ENCODE measurements at places on chromosomes 7 and 10.

DNA sequence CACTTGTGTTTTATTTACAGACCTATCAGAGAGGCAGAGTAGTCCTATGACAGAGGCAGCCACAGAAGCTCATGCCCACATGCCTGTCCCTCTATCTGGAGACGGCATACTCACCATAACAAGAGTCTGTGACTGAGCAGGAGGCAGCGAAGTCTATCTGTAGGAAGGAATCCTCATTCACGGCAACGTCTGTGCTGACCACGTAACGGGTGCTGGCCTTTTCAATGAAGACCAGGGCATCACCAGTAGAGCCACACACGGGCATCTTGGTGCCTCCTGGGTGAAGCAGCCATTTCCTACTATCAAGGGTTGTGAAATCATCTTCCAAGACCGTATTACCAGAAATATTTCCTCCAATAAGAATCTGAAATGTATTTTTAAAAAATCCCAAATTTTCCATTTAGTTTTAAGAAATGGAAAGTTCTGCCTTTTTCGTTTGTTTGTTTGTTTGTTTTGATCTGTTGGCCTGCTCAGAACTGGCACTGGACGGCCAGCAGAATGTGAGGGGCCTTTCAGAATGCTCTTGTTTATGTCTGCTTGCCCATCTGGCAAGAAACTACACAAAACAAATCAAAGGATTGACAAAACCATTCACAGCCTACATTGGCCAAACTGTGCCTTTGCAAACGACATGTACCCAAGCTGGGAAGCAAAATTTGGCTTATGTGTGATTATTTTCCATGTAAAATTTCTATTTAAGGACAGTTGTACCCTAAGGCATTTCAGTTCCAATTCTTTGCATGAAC is 93.1 kb upstream of the SLC26A5 start:
- no peak for DNase-seq

DNA sequence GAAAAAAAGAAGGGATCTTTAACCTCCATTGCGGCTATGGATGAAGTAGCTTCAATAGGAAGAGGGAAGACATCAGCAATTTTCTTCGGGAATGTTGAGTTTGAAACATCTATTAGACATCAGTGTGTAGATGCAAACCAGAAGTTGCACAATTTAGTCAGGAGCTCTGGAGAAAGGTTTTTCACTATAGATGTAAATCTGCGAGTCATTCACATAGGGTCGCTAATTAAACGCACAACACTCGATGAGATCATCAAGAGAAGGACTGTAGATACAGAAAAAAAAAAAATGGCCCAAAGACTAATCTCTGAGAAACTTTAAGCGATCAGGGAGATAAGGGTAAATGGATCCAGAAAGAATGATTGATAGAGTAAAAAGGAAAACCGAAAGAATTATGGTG is 61.7 kb upstream of the TES start:
- no peak for DNase-seq

- no peak for DNase-seq
Measured at GRCh38 chr7:131021460-131021859, 287.5 kb upstream of the KLF14 start.

DNA sequence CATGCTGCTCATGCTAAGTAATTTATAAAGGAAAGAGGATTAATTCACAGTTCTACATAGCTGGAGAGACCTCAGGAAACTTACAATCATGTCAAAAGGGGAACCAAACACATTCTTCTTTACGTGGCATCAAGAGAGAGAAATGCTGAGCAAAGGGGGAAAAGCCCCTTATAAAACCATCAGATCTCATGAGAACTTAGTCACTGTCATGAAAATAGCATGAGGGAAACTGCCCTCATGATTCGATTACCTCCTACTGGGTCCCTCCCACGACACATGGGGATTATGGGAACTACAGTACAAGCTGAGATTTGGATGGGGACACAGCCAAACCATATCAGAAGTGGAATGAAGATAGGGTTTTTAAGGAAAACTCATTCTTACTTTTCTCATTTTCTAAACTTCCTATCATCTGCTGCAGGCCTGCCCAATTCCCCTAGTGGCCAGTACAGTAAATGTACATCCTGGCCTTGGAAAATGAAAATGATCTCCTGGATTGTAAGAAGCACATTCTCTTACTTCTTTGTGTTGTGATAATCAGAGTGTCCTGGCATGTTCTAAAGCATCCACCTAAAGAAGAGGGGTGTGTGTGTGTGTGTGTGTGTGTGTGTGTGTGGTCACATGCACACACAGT is 421.5 kb downstream of the LRMDA start:
- no peak for DNase-seq

- DNase-seq, result no peak
Measured at GRCh38 chr7:2755531-2755930, 67.5 kb downstream of the AMZ1 start.

DNA sequence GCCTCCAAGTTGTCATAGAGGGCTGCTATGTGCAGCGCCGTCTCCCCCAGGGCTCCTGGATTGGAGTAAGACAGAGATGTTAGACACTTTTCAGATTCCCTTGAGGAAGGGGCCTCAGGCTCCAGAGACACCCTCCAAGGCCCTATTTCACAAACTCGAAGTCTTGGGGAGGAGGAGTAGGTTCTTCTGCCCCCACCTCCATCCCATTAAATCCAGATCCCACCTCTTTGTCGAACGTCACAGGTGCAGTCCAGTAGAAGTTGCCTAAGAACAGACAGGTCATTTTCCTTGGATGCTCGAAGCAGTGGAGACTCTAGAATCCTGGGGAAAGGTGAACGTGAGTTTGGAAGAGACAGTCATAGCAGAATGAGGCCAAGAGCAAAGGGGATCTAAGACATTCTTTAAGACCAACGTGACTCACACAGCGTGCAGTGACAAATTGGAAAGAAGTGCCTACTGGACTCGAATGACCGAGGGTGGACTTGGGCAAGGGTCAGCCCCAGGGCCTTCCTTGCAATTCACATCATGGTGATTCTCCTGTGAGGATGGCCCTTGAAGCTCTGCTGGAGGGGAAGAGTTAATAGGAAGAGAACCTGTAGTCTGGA is 3.3 kb downstream of the TRPV5 start:
- DNase-seq, result no peak

- no peak for DNase-seq
Measured at GRCh38 chr7:147279964-147280374, 1163.4 kb downstream of the CNTNAP2 start.

- DNase-seq, result no peak
Measured at GRCh38 chr7:113314594-113314993, 196.2 kb upstream of the SMIM30 start.

- DNase-seq, result no peak
Measured at GRCh38 chr10:1049425-1049958, 573 bp upstream of the IDI1 start.

GRCh38 chr10:122331615-122332446 is 42.7 kb upstream of the PLEKHA1 start:
- peak; percentile 78 for DNase-seq

- peak; percentile 86 for DNase-seq
Measured at GRCh38 chr7:2729893-2730716, 42.1 kb downstream of the AMZ1 start.

DNA sequence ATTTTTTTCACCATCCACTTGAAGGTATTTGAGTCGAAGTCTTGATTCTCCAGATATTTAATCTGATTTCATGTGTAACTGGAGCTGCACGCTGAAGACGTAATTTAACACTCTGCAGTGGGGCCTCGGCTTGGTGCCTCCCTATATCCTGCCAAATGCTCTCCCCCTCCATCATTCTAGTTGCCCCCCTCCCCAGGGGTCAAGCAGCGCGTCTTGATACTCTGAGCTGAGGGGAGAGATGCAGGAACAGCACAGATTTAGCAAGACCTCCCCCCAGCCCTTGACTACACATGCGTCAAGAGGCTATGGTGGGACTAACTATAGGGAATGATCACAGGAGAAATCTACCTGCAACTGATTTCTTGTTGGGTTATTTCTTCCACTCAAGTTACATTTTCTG is 85.8 kb downstream of the PRPF18 start:
- DNase-seq, result no peak

DNA sequence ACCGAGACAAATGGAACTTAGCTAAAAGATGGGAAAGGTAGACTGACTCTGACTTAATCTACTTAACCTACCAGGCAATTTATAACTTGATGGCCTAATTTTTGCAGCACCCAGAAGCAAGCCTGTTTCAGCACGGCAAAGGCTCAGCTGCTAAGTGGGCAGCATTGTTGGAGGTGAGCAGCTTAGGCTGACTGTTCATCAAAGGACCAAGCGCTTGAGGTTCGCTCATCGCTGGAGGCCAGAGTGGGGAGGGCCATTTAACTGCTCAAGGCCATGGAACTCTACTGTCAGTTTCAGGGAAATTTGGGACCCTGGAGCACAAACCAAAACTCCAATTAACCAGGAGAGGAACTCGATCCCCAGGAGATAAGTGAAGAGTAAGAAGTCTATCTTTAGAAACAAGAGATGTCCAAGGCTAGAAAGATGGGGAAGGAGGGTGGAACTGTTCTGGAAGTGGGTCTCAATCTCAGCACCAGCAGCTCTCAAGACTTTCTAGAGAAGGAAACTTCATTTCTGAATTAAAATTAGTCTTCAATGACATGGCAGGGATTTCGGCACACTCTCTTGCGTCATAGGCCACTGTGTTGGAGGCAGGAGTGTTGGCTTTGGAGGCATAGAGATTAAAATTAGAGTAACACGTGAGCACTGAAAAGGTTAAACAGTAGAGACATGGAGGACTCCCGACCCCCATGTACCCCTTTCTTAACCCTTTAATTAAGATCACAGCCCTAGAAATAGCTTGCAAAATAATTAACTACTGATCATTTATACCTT is 43.1 kb downstream of the EGFR start:
- DNase-seq, result no peak

- DNase-seq, result no peak
Measured at GRCh38 chr7:1103009-1103788, 15.3 kb downstream of the GPER1 start.

DNA sequence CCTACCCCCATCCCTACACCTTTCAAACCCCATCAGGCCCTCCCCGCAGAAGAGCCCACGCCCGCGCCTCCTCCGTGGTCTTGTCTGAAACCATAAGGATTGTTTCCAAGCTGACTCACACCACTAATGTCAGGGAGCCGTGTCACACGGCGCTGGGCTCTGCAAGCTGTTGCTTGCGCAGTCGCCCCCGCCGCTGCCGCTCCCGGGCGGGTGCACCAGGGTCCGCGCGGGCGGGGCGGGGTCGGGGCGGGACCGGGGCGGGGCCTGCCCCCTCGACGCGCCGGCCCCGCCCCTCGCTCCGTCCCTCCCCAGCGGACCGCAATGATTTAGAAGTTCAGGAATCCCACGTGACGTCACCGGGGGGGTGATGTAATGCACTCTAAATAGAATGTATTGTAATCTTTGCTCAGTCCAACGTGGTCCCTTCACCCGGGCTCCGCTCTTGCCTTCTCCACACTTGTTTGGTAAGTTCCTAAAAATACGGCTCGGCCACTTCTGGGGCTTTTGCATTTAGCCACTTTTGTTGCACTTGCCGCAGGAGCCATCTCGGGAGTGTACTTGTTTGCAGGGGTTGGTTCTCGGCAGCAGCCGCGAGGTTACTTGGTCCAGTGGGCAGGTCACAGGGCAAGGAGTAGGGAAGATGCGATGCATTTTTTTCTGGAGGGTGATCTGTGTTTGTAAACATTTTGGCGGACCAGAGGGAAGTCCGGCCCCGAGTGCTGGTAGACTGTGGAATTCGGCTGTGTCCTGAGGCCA is 3.2 kb upstream of the CREB5 start:
- DNase-seq, result peak; percentile 92

GRCh38 chr7:90605055-90605454 is 8.9 kb downstream of the CDK14 start:
- DNase-seq, result no peak

DNA sequence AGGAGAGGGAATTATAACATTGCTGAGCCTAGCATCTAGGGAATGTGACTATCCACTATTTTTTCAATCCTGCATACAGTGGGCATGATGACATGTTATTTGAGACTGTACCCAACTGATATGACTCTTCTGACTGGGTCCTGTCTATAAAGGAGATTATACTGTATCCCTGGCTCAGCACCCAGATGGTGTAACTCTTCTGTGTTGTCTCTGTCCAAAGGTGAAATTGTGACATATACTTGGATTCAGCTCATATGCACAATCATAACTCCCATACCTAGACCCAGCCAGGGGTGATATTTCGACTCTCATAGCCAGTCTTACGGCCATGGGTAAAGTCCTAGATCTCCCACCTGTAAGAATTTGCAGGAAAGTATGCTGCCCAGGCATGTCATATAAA is 59.3 kb downstream of the ZNF736 start:
- DNase-seq, result no peak

- DNase-seq, result no peak
Measured at GRCh38 chr7:2017914-2018568, 214.7 kb downstream of the MAD1L1 start.

DNA sequence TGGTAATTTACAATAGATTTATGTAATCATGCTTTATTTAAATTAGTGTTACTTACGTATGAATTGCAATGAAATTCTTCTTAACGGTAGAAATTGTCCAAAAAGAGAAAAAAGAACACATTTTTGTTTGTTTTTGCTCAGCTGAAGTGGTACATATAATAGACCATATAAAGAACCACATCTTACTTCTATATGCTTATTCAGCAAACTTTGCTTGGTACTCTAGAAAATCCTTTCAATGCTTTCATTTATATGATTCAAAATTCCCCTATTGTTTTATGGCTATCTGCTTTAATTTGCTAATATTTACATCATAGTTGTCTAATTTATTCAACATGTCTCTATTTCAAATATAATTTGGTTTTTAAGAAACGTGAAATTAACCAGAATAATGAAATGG is 903.2 kb downstream of the ANKRD7 start:
- no peak for DNase-seq

DNA sequence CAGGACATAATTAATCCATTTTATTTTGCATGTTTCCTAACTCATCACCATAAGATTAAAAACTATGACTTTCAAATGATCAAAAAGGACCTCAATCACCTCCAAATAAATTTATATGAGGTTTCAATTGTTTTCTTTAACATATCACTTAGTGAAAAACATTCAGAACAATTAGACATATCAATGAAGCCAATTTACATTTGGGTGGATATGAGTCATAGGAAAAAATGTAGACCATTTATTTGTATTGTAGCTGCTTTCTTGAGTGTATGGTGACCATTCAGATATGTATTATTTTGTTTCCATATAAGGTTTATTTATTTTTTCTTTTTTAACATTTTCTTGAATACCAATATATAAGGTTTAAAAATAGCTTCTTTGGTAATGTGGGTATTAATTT is 13.3 kb upstream of the EXOC6 start:
- DNase-seq, result no peak

- DNase-seq, result no peak
Measured at GRCh38 chr10:99339563-99340047, 10.4 kb downstream of the CNNM1 start.

DNA sequence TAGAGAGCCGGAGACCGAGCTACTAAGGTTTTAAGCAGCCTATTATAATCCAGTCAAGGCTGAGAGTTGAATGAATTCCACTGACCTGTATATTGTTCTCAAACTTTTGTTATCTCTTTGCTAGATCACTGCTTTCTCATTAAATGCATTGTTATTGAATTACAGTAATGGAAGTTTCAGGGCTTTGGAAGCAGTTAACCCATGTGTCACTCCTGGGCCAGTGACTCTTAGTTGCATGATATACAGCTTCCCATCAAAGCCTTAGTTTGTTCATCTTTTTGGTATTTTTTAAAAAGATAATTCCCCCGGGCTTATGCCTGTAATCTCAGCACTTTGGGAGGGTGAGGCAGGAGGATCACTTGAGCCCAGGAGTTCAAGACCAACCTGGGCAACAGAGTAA is 55.4 kb upstream of the KIAA1217 start:
- DNase-seq, result no peak

GRCh38 chr10:132685101-132685891 is 100.7 kb downstream of the NKX6-2 start:
- peak; percentile 25 for DNase-seq
